Eye (tissue), 1 donor: ENCODE measurements at places on chromosomes 5 and 9.

GRCh38 chr5:10987276-10987924 is 226.4 kb upstream of the DAP start:
- DNase-seq = peak; percentile 48

DNA sequence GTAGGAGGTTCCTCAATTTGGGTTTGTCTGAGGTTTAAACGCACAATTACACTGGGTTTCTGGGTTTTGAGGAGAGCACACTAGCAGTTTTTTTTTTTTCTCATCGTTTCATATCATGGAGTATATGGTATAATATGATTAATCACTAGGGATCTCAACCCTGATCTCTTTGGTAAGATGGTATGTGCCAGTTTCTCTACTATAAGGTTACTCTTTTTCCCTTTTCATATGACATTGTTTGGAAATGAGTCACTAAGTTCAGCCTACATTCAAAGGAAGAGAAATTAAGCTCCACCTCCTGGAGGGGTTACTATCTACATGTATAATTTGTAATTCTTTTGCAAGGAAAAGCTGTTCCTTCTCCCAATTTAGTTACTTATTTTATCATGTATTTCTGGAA is 35.2 kb downstream of the MTRR start:
- DNase-seq = no peak

GRCh38 chr5:3512361-3513095 is 83.1 kb upstream of the IRX1 start:
- peak; percentile 73 for DNase-seq

- DNase-seq = no peak
Measured at GRCh38 chr9:89863141-89863540, 258.3 kb downstream of the GADD45G start.

GRCh38 chr5:91642581-91642980 is 259.5 kb upstream of the ARRDC3 start:
- DNase-seq = peak; percentile 24

GRCh38 chr5:76449606-76450005 is 46.5 kb downstream of the IQGAP2 start:
- no peak for DNase-seq

DNA sequence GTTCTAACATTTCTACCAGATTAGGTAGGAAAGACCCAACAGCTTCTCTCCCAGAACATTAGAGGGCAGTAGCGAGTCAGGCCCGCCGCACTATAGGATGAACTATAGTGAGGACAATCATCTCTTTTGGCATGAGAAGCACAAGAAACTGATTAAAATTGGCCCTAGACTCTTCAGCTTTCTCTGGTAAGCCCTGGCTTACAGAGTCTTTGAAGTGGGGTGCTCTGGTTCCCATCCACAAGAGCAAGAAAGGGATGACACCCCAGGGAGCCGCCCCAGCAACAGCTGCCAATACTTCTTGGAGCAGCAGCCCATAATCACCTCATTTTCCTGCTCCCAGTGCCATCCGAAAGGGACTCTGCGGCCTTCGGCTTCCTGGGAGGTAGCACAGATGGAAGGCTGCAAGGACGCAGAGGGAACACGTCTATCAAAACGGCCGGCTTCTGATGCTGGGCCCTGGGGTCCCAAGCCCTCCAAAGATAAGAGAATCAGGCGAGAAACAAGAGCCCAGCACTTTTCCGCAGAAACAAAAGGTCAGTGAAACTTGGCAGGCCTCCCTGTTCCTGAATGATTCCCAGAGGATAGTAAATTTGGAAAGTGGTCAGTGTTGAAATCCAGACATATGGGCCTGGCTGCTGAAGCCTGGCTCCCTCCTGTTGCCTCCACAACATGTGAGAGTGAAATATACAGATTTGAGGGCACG is 69.3 kb downstream of the HSD17B3 start:
- DNase-seq = peak; percentile 77

DNA sequence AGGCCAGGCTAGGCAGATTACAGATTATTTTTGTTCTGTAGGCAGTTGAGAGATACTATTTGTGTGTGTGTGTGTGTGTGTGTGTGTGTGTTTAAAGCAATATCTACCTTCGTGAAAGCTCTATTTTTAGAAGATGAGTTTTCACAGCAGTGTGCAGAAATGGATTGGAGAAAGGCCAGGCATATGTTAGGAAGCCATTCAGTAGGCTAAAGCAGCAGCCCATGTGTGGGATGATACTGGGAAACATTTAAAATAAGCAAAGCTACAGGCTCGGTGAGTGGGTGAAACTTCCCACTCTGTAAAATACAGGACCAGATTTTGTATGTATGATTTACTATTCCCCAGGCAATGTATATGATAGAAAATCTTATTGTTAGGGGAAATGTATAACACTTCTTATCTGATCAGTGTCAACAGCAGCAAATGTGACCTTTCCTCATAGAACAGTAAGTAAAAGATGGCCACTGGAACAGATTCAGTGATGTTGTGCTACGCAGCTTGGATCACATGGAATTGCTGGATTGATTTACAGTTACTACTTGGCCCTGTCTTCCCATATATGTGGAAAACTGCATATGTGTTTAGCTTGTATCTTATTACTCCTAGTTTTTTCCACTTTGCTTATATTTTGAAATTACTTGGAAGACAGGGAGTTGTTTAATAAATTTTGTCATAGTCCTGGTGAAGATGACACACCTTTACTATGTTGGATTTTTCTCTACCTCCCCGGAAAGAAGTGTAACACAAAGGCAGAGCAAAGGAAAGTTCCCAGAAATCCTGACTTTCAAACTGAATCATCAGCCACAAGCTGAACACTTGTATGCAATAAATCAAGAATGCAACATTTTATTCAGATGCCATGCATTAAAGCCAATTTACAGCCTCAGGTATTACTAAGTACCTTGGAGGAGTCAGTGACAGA is 1077.7 kb upstream of the SEMA6A start:
- no peak for DNase-seq

- DNase-seq = no peak
Measured at GRCh38 chr9:16029046-16029615, 476.3 kb downstream of the CCDC171 start.

- DNase-seq = no peak
Measured at GRCh38 chr5:59178071-59178470, 595.2 kb downstream of the RAB3C start.

- no peak for DNase-seq
Measured at GRCh38 chr9:115373000-115373709, 255.2 kb upstream of the TNC start.

GRCh38 chr5:41649659-41650058 is 139.3 kb upstream of the PLCXD3 start:
- no peak for DNase-seq

- DNase-seq = no peak
Measured at GRCh38 chr9:19967216-19967887, 178.5 kb upstream of the SLC24A2 start.

- DNase-seq = no peak
Measured at GRCh38 chr5:167294882-167295680, 996.4 kb upstream of the WWC1 start.

DNA sequence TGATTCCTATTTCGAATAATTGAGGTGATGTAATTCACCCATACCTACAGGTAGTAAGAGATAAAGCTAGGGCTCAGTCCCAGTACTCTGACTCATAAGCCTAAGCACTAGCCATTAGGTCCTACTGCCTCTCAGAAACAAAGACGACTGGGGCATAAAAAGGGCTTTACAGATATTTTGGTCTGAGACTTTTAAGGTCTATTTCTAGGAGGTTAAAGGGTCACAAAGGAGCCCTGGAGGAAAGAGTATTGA is 69.8 kb downstream of the SGCD start:
- DNase-seq = no peak
